ENCODE measurements at places on chromosomes 5 and 9.
A peak's percentile ranks its signal among the peaks of the same experiment; 100 is the strongest.

DNA sequence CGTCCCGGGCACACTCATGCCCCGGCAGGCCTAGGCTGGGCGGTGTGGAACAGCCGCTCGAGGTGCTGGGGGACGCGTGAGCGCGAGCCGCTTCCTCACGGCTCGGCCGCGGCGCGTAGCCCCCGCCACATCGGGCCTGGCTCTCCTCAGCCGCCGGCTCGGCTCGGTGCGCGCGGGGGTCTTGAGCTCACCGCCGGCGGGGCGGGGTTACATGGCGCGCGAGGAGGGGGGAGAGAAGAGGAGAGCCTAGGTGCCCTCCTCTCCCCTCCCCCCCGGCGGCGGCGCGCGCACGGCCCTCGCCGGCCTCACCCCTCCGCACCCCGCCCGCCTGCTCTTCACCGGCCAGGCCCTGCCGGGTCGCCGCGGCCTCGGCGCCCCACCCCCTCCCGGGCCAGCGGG is 7.7 kb downstream of the RANBP6 start:
- peaks cover 33% of the 10 kb centered on the region for H3K36me3 ChIP-seq
- peak overlapping the region; percentile 89 for H3K27ac ChIP-seq
- peak; percentile 92 for DNase-seq
- H3K4me3 ChIP-seq: peak overlapping the region; percentile 96
- no peaks in the 10 kb centered on the region for H3K27me3 ChIP-seq

- no peak for DNase-seq
- no peaks in the 10 kb centered on the region for H3K36me3 ChIP-seq
- no peak overlapping the region for H3K4me3 ChIP-seq
- H3K27me3 ChIP-seq: no peaks in the 10 kb centered on the region
- H3K4me1 ChIP-seq: no peaks in the 10 kb centered on the region
These were observed 55.4 kb downstream of the KCNT1 start for GRCh38 chr9:135757356-135757755.

DNA sequence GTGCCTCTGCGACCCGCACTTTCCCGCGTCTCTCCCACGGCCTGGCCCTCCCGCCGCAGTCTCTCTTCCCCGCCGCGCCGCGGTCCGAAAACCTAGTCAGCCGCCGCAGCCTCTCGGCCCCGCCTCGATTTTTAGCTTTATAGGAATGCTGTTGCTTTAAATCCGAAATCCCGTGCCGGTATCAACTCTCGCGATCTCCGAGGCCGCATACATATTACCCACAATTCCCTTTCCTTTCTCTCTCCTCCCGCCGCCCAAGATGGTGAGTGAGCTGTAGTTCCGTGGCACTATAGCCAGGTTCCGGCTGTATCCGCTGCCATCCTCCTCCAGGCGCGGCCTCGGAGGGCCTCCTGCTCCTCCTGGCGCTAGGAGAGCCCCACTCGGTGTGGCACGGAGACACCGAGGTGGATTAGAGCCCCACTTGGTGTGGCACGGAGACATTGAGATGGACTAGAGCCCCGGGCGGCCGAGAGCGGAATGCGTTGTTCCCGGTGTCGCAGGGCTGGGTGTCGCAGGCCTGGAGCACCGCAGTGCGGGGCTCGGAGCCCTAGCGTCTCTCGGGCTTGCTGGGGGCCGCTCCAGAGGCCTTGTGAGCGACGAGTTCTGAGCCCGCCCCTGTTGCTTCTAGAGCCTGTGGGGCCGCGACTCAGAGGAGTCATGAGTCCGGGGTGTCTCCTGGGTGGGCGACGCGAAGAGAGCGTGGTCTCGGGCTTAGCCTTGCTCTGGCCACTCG is at the start of the genes MED22 and RPL7A:
Gene MED22 (minus strand): TSS at position 147 of the 733 bp plus-strand sequence. CDS start 1,469 bp downstream, outside the sequence.
Gene RPL7A (plus strand): TSS at position 234 of the 733 bp plus-strand sequence. CDS start 26 bp downstream, at position 260.
- peaks cover 75% of the 10 kb centered on the region for H3K36me3 ChIP-seq
- peaks cover 39% of the 10 kb centered on the region for H3K4me1 ChIP-seq
- DNase-seq: peak; percentile 97
- H3K27me3 ChIP-seq: peaks cover 2% of the 10 kb centered on the region
- peak within 1 kb of the TSS; percentile 100 for H3K4me3 ChIP-seq

DNA sequence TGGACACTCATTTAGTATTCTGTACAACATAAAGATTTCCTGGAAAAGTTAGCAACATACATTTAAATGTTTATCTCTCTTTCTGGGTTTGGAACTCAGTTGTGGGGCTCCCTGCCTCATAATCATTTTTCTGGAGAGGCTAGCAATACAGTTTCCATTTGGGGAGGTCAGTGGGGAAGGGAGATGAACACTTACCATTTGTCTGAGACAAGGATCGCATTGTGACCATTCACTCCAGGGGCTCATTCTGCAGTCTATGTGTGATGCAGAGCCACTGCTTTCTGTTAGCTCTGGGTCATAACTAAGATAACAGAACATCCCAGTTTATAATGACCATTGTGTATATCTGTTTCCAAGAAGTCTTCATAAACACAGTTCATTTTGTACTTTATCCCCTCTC is 22.4 kb downstream of the C9 start:
- no peak overlapping the region for H3K27ac ChIP-seq
- no peaks in the 10 kb centered on the region for H3K4me1 ChIP-seq
- H3K27me3 ChIP-seq: peaks cover 3% of the 10 kb centered on the region
- H3K4me3 ChIP-seq: no peak overlapping the region

GRCh38 chr9:26266146-26266793 is 588.0 kb upstream of the TUSC1 start:
- H3K4me3 ChIP-seq: no peak overlapping the region
- DNase-seq: no peak
- H3K27me3 ChIP-seq: no peaks in the 10 kb centered on the region
- H3K27ac ChIP-seq: no peak overlapping the region
- H3K4me1 ChIP-seq: no peaks in the 10 kb centered on the region

DNA sequence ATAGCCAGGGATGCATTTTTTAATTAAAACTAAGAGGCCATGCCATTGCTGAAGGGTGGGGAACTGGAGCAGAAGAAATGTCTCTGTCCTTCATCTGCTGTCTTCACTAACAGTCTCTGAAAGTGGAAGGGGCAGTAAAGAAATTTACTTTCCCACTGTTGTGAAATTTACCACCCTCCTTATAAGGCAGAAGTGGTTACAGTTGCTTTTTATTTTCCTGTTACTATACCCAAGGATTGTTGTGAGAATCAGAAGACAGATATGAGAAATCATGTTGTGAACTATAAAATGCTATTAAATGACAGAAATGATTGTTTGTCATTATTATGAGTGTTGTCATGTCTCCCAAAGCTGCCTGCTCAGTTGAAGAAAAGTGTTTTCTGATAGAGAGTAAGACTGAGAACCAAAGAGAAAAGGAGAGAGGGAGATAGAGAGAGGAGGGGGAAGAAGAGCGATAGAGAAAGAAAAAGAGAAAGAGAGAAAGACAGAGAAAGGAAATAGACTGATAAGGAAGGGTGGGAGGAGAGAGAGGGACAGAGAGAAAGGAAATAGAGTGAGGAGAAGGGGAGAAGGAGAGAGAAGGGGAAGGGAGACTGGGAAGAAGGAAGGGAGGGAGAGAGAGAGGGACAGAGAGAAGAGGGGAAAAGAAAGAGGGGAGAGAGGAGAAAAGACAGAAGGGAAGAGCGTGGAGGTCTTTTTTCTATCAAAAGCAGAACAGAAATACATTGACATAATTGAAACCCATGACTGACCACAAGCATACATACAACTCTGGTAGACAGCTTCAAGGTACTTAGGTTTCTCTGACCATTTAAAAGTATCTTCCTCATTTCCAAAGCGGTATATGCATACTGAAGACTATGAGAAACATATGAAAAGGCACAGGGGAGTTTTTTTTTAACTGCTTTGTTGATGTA is 22.5 kb downstream of the SEC61B start:
- peaks cover 17% of the 10 kb centered on the region for H3K36me3 ChIP-seq
- peak overlapping the region; percentile 14 for H3K27ac ChIP-seq
- no peak for DNase-seq

- H3K27ac ChIP-seq: peak overlapping the region; percentile 98
- no peaks in the 10 kb centered on the region for H3K27me3 ChIP-seq
These were observed 56.3 kb downstream of the USP20 start for GRCh38 chr9:129891569-129891968.

DNA sequence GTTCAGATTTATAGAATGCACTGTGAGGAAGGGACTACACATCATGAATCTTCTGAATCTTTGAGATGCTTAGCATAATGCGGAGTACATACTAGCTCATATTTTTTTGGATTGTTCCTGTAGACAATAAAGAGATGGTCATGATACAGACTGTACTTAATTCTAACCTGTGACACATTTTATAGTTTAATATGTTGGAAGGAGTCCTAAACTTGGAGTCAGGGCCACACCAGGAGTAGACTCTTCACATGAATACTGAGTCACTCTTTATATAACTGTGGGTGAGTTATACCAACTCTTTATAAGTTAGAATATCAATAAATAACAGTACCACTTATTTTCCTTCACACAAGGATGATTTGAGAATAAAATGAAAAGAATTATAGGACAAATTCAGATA is 16.9 kb downstream of the C9orf85 start:
- H3K4me3 ChIP-seq: no peak overlapping the region
- H3K36me3 ChIP-seq: peaks cover 6% of the 10 kb centered on the region
- DNase-seq: no peak
- no peak overlapping the region for H3K27ac ChIP-seq

GRCh38 chr9:121210536-121210935 is 8.9 kb upstream of the RAB14 start:
- no peak overlapping the region for H3K4me3 ChIP-seq
- DNase-seq: no peak
- no peak overlapping the region for H3K27ac ChIP-seq
- no peaks in the 10 kb centered on the region for H3K27me3 ChIP-seq

DNA sequence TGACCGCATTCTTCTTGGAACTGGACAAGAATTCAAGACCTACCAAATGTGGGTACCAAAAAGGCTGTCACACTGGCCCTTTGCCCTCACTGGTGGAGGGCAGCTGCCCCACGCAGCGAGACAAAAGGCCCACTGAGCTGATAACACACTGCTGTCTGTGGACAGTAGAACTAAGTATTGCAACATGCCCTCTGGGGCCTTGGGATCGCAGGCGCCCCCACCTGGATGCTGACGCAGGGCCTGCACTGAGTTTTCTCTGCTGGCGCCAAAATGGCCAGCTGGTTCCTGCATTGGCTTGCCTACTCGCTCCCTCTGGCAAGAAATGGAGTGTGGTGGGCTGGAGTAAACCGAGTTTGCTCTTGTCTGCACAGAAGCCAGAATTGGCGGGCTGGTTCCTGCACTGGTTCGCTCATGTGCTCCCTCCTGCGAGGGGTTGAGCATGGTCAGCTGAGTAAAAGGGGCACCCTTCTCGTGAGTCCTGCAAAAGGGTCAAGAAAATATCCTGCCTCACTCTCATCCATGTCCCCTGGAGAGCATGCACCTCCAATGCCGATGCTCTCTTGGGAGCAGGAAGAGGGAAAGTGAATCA is 55.7 kb downstream of the NXNL2 start:
- H3K4me1 ChIP-seq: peaks cover 2% of the 10 kb centered on the region
- H3K27me3 ChIP-seq: peaks cover 4% of the 10 kb centered on the region
- no peaks in the 10 kb centered on the region for H3K36me3 ChIP-seq
- DNase-seq: no peak
- H3K27ac ChIP-seq: no peak overlapping the region
- H3K4me3 ChIP-seq: no peak overlapping the region

- H3K27ac ChIP-seq: no peak overlapping the region
- H3K4me1 ChIP-seq: peaks cover 27% of the 10 kb centered on the region
- H3K36me3 ChIP-seq: peaks cover 2% of the 10 kb centered on the region
- DNase-seq: no peak
- H3K4me3 ChIP-seq: no peak overlapping the region
These were observed 141.4 kb upstream of the OTULINL start for GRCh38 chr5:14440223-14440581.

- H3K27ac ChIP-seq: no peak overlapping the region
- H3K4me1 ChIP-seq: peaks cover 2% of the 10 kb centered on the region
- H3K27me3 ChIP-seq: no peaks in the 10 kb centered on the region
- no peak for DNase-seq
- H3K36me3 ChIP-seq: peaks cover 24% of the 10 kb centered on the region
- no peak overlapping the region for H3K4me3 ChIP-seq
These were observed 27.8 kb downstream of the C5orf22 start for GRCh38 chr5:31559942-31560341.

GRCh38 chr5:159861086-159861485 is 55.2 kb upstream of the ADRA1B start:
- no peak overlapping the region for H3K4me3 ChIP-seq
- H3K36me3 ChIP-seq: no peaks in the 10 kb centered on the region
- H3K4me1 ChIP-seq: peaks cover 7% of the 10 kb centered on the region
- DNase-seq: no peak

DNA sequence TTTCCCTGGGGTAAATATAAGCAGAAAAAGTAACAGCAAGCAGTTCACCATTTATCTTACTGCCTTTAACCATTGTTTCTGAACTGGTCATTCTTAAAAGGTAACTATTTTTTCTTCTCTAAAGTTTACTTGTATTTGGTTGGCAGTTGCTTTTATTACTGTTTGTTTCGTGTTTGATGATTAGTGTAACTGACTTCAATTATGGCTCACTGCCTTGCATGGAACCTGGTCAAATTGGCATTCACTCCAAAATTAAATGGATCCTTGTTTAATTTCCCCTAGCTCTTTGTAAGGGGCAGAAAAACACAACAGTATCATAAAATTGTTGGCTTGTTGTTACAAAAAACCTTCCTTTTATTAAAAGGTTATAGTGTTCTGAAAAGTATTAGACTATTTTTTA is 1723.9 kb upstream of the CDH6 start:
- no peak overlapping the region for H3K4me3 ChIP-seq
- no peaks in the 10 kb centered on the region for H3K4me1 ChIP-seq
- H3K27ac ChIP-seq: no peak overlapping the region
- no peak for DNase-seq
- no peaks in the 10 kb centered on the region for H3K36me3 ChIP-seq

GRCh38 chr5:123444016-123444415 is 20.8 kb upstream of the CEP120 start:
- DNase-seq: no peak
- H3K36me3 ChIP-seq: no peaks in the 10 kb centered on the region
- H3K27me3 ChIP-seq: peaks cover 10% of the 10 kb centered on the region
- H3K27ac ChIP-seq: no peak overlapping the region
- peaks cover 43% of the 10 kb centered on the region for H3K4me1 ChIP-seq

- H3K27ac ChIP-seq: no peak overlapping the region
- peaks cover 9% of the 10 kb centered on the region for H3K27me3 ChIP-seq
- H3K36me3 ChIP-seq: no peaks in the 10 kb centered on the region
- peaks cover 6% of the 10 kb centered on the region for H3K4me1 ChIP-seq
These were observed 55.2 kb upstream of the PSD2 start for GRCh38 chr5:139740138-139740991.

- H3K27ac ChIP-seq: peak overlapping the region; percentile 92
- no peaks in the 10 kb centered on the region for H3K27me3 ChIP-seq
- DNase-seq: peak; percentile 71
- H3K4me3 ChIP-seq: peak overlapping the region; percentile 82
These were observed 14.1 kb upstream of the TNFAIP8 start for GRCh38 chr5:119341452-119342349.

GRCh38 chr9:27350382-27350976 is 53.5 kb upstream of the EQTN start:
- H3K4me3 ChIP-seq: no peak overlapping the region
- peaks cover 5% of the 10 kb centered on the region for H3K36me3 ChIP-seq
- DNase-seq: no peak

- H3K36me3 ChIP-seq: no peaks in the 10 kb centered on the region
- H3K4me1 ChIP-seq: no peaks in the 10 kb centered on the region
- H3K27ac ChIP-seq: no peak overlapping the region
- no peak for DNase-seq
- no peak overlapping the region for H3K4me3 ChIP-seq
These were observed 238.8 kb downstream of the SMARCA2 start for GRCh38 chr9:2253636-2254580.

Data from activated CD4-positive, alpha-beta T cell treated with anti-CD3 and anti-CD28 coated beads, Interleukin-2, amount 10 ng/mL, durations not matched to agents 24 days and 14 days (primary cell).